Activated T-helper 1 cell treated with anti-CD3 and anti-CD28 coated beads, Interleukin-12 subunit alpha, Interleukin-12 subunit beta, Interleukin-2, Interleukin-4 antibody, amounts not matched to agents 30 ng/mL and 10 ng/mL and 1 ng/mL, durations not matched to agents 14 hours and 24 hours and 36 hours (primary cell): ENCODE measurements at places on chromosomes 11 and 22.

DNA sequence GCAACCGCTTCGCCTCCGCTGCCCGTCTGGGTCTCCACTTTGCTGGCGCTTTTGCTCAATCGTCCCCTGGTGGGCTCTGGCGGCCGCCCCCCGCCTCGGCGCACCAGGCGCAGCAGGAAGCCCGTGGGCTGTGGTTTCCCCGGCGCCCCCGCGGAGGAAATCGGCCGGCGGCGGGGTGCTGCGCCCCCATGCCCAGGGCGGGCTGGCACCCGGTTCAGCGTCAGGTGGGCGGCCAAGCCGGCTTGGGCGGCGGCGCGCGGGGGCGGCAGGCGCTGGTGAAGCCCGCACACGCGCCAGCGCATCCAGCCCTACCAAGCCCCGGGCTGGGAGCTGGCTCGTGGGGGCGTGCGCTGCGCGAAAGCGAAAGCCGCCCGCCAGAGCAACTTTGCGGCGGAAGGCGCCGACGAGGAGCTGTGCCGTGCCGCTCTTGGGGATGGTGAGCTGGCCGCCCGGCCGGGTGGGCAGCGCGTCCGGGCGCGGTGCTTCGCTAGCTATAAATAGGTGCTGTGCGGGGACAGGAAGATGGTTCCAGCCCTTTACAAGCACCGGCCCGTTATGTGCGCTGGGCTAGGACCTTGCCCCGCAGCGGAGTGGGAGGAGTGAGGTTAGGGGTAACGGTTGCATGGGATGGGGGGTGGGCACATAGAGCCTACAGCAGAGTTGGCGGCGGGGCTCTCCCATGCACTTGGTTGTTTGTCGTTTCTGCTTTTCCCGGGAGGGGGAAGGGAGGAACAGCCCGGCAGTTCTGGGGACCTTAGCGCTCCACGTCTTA lies 25.0 kb upstream of the SUSD2 start:
- peak; percentile 66 for DNase-seq

DNA sequence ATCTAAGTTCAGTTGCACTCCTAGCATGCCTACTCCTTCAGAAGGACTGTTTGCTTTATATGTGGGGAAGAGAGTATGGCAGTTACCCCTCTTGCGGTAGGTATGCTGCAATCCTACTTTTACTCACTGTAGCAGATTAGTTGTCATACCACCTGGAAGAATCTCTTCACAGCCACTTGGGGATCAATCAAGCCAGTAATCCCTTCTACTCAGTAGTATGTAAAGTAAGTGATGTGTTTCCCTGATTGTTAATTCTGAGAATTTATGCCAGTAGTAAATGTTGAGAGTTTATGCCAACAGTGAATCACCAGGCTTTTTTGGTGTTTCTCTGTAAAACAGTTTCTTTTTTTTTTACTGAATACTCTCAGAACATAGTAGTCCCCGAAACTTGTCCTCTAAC lies 34.4 kb downstream of the PRMT3 start:
- no peak for DNase-seq

DNA sequence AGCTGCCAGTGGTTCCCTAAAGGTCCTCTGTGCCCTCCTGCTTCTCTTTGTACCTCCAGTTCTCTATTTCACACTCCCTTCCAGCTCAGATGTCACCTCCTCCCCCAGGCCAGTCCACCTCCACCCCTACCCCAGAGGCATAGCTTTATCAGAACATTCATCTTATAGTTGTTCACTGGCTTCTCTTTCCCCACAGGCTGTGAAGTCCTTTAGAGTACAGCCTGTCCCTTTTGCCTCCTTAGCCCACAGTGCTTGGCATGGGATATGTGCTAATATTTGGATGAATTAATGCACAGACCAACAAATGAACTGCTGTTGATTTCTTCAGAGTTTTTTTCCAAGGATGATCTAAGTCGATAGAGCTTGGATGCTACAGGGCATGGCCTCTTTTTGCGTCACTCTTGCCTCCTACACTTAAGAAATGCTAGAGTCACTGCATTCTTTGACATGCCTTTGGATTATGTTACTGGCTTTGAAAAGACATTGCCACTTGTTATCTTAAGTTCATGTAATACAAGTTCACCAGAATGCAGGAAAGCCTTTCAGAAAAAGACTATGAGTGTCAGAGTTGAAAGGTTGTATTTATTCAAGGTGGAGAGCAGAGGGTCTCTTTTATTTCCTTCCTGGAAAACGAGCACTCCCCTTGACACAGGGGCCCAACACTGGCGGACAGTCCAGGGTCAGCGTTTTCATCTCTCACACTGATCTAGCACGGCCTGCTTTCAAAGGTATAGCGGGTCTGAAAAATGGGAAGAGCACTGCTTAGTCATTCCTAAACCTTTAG lies 75.7 kb downstream of the PISD start:
- DNase-seq = no peak

DNA sequence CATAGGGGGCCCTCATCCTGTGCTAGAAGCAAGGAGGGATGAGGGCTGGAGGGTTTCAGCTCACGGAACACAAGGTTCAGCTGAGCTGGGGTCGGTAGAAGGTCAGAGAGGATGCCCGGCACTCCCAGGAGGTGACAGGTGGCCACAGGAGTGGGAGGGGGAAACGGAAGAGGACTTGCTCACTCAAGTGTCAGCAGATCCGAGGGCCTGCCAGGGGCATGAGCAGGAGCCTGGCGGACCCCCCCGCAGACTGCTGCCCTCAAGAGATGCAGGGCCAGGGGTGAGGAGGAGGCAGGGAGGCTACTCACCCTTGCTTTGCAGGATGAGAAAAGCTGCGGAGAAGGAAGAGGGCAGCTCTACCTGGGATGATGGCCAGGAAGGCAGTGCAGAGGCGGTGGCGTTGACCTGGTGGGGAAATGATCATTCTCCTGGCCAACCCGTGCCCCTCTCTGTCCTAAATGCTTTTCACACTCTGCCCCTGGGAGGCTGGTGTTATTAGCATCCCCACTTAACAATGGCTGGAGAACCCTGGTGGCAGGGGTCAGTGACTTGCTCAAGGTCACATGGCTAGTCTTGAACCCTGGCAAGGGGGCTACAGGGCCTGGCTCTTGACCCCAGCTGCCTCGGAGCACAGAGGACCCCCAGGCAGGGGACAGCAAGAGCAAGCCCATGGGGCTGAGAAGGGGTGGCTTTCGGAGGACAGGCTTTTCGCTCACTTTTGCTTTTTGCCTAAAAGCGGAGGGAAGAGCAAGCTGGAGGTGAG lies 30.1 kb upstream of the CSNK1E start:
- DNase-seq = no peak

GRCh38 chr11:112789481-112789880 lies 171.7 kb upstream of the NCAM1 start:
- DNase-seq = no peak

DNA sequence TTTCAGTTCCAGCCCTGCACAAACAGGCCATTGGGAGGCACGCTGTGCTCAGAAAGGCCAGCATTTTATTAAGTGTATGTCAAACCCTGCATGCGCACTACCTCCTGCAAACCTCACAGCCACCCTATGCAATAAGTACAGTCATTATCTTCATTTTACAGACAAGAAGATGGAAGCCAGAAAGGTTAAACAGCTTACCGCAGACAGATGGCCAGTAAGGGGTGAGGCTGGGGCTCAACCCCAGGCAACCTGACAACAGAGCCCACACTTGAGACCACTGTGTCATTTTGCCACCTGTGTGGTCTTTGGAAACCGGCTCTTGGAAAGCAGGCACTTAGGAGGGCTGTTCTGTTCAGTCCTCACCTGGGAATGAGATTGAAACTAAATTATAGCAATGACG lies 142.3 kb downstream of the NXPE2 start:
- no peak for DNase-seq

DNA sequence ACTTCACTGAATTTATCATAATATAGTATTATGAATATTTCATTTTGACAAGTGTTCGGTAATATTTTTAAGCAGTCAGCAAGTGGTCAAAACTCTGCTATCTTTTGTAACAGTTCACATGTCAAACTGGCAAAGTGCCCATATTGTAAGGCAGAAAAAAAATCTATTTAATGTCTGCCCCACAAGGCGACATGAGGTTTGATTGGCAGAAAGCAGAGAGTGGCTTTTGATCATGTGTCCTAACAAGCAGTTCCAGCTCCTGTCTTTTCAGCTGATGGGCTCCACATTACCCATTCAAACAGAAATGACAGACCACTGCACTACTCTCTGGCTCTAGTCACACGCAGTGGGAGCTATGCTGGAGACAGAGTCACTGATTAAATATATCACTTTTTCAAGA lies 59.0 kb downstream of the SOX6 start:
- no peak for DNase-seq

DNA sequence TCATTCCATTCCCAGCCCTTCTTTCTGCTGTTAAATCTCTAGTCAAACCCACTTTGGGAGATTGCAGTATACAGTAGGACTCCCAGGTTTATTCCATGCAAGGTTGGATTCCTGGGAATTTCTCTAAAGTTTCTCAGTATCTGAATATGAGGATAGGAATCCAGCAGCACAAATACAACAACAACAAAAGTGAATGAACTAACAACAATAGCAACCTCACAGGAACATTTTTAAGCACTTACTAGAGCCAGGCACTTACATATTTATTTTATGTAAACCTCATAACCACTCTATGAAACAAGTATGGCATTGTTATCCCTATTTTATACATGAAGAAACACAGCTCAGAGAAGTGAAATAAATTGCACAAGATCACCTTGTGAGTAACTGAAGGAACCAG lies 1.9 kb downstream of the MMP7 start:
- DNase-seq = no peak

DNA sequence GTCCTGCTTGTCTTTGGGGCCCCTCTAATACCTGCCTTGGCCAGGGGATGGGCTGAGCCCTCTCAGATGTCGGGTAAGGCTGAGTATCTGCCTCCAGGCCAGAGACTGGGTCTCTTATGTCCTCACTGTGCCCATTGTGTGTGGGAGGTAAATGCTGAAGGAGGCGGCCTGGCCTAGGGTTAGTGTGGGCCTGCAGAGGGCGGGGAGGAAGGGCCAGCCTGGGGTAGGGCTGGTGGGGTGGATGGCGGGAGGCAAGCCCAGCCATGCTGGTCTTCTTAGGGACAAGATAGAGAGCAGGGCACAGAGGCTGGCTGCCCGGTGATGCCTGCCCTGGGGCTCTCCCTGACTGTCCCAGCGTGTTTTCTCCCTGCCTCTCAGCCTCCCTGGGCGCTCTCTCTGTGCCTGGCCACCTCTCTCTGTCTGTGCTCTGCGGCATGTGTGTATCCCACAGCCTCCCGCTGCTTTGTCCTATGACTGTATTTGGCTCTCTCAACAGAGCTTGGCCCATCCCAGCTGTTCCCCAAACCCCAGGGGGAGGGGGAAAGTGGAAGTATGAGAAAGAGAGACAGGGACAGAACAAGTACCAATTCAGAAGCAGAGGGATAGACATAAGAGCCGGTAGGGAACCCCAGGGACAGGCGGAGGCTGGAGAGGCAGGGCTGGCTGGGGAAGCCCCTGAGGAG lies 57.0 kb downstream of the PDE2A start:
- DNase-seq = no peak

DNA sequence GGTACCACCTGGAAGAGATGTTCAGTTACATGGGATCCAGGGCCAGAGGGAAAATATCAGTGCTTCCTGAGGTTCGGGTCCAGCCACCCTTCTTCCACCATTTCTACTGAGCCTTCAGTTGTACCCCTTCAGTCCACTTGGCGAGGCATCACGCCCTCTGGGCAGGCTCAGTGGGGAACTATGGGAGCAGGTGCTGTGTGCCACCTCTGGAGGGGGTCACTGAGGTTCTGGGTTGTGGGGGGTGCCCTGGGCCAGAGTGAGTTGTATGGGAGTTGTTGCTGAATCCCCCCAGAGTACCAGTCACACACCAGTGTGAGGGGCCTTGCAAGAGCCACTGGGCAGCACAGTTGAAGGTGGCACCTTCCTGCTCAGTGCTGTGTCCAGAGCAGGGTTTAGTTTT lies 2.7 kb upstream of the SREBF2 start:
- no peak for DNase-seq

DNA sequence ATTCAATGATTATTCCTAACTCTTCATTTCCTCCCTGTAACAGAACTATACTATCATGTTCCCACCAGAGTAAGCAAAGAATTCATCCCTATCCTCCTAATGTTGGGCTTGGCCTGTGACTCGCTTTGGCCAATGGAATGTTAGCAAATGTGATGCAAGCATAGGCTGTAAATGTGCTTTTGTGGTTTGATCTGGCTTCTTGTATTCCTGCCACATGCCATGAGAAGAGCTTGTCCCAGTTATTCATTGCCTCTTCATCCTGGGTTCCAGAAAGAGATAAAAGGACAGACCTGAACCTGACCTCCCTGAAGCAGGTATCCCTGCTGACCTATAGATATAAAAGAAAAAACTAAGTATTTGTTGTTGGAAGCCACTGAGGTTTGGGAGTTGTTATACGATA lies 51.0 kb downstream of the SYTL2 start:
- DNase-seq = no peak

DNA sequence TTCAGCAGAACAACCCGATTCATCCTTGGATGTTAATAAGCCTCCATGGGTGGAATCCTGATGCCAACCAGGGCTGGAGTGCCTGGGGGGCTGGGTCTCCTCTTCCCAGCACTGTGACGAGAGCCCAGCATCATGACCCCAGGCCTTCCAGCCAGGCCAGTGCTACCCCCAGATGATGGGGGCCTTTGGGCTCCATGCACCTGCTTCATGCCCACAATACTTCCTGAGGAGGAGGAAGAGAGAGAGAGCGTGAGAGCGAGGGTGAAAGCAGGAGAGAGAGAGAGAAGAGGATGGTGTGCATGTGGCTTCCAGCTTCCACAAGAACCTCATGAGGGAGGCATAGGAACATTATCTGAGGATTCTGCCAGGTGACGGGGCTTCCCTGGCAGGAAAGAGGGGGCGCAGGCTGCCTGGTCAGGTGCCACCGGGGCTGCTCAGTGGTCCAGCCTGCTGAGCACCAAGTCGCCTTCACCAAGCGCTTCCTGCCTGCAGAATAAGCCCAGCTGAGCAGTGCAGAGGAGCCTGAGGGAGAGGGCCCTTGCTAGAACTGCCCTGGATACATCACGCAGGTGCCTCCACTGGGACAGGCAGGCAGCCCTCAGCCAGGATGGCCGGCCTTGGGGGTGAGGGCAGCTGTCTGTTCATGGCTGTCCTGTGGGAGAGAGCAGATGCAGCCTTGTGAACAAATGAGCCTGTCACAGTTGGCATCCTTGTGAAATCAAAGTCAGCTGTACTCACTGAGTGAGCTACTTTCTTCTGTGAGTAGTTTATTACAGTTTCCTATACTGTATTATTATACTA lies 243.3 kb upstream of the B3GAT1 start:
- DNase-seq = no peak

DNA sequence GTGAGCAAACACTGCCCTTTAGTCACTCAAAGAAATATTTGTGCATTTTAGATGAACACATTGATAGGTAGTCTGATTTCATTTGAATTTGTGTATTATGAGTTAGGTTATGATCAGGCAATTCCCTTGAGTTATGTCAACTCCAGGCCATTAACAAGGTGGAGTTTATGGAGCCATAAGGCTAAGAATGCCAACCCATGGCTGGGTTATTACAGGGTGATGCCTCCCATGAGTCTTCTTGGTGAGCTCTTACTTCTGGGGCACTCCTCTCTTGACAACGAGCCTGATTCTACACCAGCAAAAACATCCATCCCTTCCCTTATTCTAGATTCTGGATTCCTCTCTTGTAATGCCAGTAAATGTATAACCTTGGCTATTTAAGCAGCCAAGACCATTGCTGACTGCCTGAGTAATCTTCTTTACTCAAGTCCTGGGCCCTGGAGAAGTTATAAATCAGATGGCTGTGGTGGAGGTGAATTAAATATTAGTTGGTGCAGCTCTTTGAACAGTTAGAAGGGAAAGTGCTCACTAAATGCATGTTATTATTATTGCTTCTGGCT lies 645.7 kb upstream of the TENM4 start:
- no peak for DNase-seq

GRCh38 chr11:70931430-70931829 lies 320.9 kb downstream of the SHANK2 start:
- no peak for DNase-seq
